ENCODE measurements at places on chromosomes 11 and 22.
A peak's percentile ranks its signal among the peaks of the same experiment; 100 is the strongest.

DNA sequence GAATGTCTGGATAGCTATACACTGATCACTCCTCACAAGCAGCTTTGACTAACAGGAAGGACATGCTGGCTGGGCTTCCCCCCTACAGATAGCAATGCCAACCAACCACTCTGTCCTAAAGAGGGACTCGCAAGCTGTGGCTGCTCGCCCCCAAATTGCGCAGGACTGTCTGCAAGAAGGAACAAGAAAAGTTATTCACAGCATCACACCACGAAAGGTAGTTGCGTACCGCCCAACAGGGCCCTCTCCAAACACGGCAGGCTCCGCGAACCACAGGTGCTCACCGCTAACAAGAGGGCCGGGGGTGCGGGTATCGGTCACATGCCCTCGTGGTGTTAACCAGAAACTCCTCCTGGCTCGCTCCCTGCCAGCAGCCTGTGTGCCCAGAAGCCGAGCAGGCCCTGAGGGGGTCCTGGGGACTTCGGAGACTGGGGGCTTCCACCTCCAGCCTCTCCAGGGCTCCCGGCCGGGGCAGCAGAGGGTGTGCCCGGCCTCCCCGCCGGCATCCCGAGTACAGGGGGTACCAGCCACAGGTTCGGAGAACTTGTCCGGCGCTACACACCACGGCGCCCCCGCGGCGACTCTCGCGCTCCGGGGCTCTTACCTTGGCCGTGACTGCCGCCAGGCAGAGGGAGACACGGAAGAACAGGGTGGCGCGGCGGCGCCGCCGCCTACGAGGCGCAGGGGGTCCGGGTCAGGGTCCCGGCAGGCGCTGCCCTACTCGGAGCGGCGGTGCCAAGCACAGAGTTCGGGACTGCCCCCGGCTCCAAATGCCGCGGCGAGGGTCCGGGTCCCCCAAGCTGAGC is 682 bp downstream of the LARGE1 start:
- DNase-seq, result peak; percentile 83

GRCh38 chr22:33012833-33013450 is 45.2 kb downstream of the SYN3 start:
- DNase-seq, result peak; percentile 42

DNA sequence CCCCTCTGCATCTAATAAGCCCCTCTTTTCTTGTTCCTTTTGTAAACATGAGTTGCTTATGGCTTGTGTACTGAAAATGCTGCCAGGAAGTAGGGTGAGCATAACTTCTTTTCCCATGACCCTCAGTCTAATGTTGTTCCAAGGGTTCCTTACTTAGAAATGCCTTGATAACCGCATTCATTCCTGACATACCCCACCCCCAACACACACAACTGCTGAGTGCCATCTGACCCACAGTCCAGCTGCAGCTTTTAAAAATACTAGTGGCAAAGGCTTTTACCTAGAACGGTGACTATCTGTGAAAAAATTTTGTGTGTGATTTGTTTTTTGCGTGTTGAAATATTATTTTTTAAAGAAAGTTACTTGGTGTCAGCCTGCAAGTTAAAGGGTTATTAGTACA is 52.6 kb downstream of the ARHGAP42 start:
- DNase-seq, result no peak

- peak; percentile 94 for DNase-seq
Measured at GRCh38 chr11:17544181-17544622, at the start of gene USH1C. TSS of gene USH1C (minus strand) at chr11:17544416. CDS start at chr11:17544307, 109 bp downstream.

DNA sequence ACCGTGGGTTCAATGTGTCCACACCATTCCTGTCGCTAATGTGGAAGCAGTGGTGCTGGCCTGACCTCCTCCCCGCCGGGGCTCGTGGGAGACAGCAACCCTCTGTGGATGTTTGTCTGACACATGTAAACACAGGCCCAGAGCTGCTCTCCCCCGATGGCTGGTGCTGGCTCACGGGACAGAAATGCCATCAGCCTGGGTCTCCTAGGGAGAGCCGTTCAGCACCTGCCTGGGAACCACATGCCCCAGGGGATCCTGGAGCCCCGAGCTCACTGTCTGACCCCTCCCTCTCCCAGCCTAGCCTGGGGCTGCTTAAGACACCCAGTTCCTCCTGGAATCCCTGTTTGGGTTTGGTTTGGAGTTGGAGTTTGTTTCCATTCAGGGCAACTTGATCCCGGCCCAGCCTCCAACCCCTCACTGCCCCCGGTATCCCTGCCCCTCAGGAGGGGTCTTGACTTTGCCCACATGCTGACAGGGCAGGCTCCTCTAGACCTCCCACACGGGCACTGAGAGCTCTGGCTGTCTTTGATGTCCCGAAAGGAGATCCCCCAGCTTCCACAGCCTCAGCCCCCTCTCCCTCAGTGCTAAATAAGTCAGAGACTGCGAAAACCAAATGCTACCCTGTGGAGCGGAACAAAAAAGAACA is 50.9 kb upstream of the WNT11 start:
- DNase-seq, result peak; percentile 71

GRCh38 chr11:122320671-122321070 is 204.7 kb upstream of the BLID start:
- DNase-seq, result no peak

GRCh38 chr22:44734278-44734677 is 18.1 kb upstream of the ARHGAP8 start:
- no peak for DNase-seq

DNA sequence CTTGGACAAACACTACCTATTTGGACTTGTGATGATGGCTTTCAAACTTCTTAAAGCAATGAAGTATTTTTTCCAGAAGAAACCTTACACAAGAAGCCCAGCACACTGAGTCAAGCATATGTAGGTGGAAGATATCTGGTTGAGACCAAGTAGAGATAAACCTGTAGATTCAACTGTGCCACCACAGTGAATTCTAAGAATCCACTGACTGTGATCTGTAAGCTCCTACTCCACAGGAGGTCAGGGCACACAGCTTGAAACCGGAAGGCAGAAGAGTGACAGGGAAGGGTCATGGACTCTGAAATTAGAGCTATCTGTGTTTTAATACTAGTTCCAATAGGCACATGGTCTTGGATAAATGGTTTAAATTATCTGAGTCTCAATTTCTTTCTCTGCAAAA is 404.5 kb downstream of the ETS1 start:
- peak; percentile 64 for DNase-seq

- DNase-seq, result no peak
Measured at GRCh38 chr11:110435780-110436717, 6.3 kb downstream of the FDX1 start.

GRCh38 chr11:122085712-122086111 is 30.3 kb downstream of the BLID start:
- no peak for DNase-seq

DNA sequence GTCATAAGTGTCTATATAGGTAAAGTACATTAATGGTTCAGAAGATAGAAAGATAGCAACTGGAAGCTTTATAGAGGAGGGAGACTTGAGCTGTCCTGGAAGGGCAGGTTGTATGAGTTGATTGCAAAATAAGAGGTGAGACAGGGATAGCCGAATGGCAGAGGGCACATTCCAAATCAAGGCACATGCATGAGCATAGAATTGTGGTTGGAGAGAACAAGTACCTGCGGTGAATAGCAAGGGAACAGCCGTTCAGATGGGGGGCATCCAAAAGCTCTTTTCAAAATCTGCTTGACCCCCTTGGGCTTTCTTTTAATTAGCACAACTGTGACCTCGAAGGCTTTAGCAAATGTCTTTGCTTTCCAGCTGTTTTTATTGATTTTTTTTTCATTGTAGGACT is 473.0 kb upstream of the CCDC90B start:
- DNase-seq, result no peak

DNA sequence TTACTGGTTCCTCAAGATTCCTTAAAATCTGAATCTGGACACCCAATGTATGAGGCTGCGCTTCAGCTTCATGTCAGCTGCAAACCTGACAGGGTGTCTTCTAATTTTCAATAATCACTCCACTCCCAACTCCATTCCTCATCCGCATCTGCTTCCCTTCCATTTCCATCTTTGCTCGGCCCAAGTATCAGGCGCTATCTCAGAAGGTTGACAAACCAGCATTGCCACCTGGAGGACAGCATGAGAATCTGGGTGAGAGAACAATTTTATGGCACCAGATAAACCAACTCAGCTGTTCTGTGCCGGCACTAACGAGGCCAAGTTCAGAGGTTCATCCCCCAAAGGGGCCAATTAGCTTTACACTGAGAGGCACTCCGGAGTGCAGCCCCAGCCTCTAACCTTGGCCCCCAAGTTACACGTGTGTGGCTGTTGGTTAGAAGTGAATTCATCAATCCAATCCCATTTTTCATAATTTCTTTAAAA is 79.1 kb upstream of the LMO2 start:
- peak; percentile 79 for DNase-seq

GRCh38 chr11:69911310-69912160 is 92.3 kb upstream of the FGF3 start:
- DNase-seq, result peak; percentile 48
